Aorta (tissue), 5 donors: ENCODE measurements at places on chromosomes 2 and 18. TPM values are rescaled to one million over a fixed set of nuclear protein-coding genes. Genes with fewer than 3 reads are reported as not detected.

The MC5R gene
- total RNA-seq, result not detected

DNA sequence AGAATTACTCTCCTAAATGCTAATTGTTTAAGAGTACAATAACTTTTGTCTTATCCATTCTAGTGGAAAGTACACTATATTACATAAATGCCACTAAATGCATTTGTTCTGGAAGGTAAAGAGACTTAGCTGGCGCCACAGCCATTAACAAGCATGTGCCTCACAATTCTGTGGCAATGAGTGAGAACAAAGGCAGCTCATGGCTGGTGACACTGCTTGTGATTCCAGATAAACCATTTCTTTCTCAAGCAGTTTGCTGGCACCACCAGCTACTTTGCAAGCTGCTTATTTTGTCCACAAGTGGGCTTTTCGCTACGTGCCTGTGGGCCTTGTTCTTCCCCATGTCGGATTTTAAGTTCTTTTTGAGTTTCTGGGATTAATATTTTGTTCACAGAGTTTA is 147.6 kb upstream of the SMAD7 start:
- H3K36me3 ChIP-seq, result no peaks in the 10 kb centered on the region
- H3K4me3 ChIP-seq, result no peak overlapping the region
- H3K4me1 ChIP-seq, result no peaks in the 10 kb centered on the region
- no peaks in the 10 kb centered on the region for H3K27me3 ChIP-seq
- DNase-seq, result no peak

The ELOA2 gene
- total RNA-seq, result not detected

DNA sequence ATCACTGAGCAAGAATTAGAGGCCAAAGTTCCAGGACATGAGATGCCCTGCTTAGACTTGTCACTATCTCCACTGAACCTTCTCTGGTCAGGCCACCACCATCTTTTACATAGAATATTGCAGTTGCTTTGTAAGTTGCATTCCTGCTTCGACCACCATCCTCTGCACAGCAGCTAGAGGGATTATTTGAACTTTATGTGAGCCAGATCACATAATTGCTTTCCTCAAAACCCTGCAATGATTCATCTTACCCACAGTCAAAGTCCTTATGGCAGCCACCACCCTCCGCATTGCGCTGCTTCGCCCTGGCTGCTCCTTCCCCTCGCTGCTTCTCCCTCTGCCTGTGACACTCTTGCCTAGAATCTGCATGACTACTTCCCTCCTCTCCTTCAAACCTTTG is 111.3 kb downstream of the EML6 start:
- DNase-seq, result no peak
- H3K4me1 ChIP-seq, result no peaks in the 10 kb centered on the region
- no peak overlapping the region for H3K27ac ChIP-seq

The LOXL3 gene
- total RNA-seq, result 27.1 TPM
